ENCODE measurements at places on chromosomes 16 and 17.

GRCh38 chr17:2980211-2980903 lies 83.0 kb downstream of the OR1D5 start:
- no peak for DNase-seq

DNA sequence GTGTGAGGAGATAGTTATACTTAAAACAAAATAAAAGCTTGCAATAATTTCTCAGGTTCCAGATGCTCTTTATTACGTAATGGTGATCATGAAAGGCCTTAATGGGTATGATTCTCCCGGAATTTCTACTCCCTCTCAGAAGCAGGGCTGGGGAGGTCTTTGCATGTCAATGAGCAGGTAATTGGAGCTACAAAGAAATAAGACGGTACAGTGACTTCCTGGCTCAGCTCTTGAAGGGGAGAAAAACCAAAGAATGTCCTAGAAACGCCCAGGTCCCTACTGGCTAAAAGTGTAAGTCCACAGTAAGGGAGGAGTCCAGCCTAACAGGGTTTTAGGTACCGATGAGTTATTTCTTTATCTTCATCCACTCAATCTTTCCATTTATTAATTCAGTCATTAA lies 390.9 kb downstream of the TMEM114 start:
- DNase-seq = no peak

- DNase-seq = no peak
Observed at GRCh38 chr16:47774661-47775060, 313.5 kb downstream of the PHKB start.

- no peak for DNase-seq
Observed at GRCh38 chr17:81842725-81843504, 8.1 kb upstream of the PPP1R27 start.

GRCh38 chr16:80175011-80175410 lies 365.8 kb upstream of the DYNLRB2 start:
- DNase-seq = no peak

- DNase-seq = no peak
Observed at GRCh38 chr16:71573387-71574094, 3.4 kb downstream of the TAT start.

- DNase-seq = no peak
Observed at GRCh38 chr17:73291260-73291801, 20.5 kb downstream of the CDC42EP4 start.

- DNase-seq = no peak
Observed at GRCh38 chr16:53600126-53600525, 97.1 kb upstream of the AKTIP start.

- DNase-seq = peak; percentile 92
Observed at GRCh38 chr17:78979780-78980623, at the start of gene LGALS3BP. Gene LGALS3BP (minus strand): TSS chr17:78979923. CDS start chr17:78977191, 2,732 bp downstream.

All from brain (organoid and tissue), 16 donors.